ENCODE measurements at places on chromosomes 12 and 14.

DNA sequence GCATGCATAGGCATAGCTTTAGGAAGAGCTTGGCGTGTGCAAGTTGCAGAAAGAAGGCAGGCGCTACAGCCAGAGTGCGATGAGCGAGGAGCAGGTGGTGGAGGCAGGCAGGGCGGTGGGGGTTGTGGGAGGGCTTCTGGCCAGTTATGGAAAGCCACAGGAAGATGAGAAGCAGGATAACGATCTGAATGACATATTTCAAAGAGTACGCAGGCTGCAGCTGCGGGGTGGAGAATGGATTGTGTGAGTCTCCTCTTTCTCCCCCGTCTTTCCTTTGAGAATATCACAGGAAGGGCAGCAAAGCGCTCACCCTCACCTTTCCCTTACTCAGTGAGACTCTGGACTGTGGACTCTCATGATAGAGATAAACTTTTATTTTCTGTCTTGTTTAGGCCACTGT, 48.7 kb upstream of the PLXNC1 start:
- no peak for DNase-seq

DNA sequence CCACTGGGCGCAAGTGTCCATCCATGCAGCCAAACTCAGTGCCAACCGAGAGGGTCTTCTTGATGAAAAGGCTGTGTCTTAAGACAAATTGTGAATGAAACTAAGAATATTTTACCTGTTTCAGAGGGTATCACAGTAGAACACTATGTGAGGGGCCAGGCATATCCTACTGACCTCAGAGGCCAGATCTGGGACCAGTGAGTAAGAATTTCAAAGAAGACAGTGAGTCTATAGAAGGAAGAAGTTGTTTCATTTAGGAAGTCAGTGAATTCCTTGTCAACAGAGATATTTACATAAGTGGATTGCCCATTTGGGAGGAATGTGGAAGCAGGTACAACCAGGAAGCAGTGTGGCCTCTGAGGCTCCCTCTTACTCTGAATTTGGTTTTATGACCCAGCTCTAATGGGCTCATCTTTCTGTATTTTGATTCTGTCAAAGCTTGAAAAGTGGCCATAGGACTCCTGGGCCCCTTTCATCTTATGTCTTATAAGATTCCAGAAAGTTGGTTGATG, 137.4 kb downstream of the ZNF664 start:
- DNase-seq, result no peak

- no peak for DNase-seq
Measured at GRCh38 chr12:109588461-109589239, 15.1 kb downstream of the MVK start.

DNA sequence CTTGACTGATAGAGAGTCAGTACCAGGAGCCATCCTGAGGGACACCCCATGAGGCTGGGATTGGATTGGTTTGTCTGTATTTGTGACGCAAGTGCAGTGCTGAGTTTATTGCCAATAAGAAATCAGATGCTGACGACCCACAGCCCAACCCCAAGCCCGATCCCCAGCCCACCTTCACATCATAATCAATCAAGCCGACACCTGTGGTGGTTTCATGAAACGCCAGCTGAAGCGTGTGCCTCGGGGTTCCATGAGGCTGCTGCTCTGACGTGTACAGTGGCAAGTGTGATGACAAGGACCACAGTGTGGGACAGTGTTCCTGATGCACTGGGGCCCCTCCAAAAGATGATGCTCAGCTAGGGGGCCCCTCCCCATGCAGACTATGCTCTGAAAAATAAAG, 62.1 kb upstream of the C14orf180 start:
- no peak for DNase-seq

GRCh38 chr12:53550595-53550994, 43.3 kb upstream of the NPFF start:
- peak; percentile 47 for DNase-seq

GRCh38 chr12:27244689-27245488, 803 bp downstream of the STK38L start:
- no peak for DNase-seq

- DNase-seq, result no peak
Measured at GRCh38 chr14:97065305-97066067, 268.3 kb downstream of the VRK1 start.

DNA sequence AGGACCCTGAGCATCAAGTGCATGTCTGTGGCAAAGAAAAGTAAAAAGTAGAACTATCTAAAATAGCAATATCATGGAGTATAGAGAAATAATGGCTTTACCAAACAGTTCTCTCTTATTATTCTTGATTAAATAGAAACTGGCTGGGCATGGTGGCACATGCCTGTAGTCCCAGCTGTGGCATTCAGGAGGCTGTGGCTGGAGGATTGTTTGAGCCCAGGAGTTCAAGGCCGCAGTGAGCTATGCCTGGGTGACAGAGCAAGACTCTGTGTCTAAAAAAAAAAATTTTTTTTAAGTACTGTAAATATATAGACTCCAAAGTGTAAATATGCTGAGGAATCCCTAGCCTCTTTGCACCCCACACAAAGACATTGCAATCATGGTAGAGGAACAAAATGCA, 121.9 kb downstream of the KITLG start:
- no peak for DNase-seq

DNA sequence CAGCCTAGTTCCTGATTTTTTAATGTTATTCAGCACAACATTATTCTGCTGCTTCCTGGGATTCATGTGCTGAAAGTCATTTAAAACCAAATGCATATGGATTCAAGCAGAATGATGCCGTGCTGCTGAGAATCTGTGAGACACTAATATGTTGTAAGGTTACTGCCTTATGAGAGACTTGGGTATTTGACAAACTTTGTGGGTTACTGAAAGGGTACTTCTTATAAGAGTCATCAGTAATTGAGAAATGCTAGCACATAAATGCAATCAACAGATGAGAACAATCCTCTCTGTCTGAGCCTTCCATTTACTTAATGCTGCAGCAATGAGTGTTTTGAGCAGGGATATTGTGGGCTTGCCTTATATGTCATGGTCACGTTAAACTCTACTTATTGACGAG, 175.7 kb downstream of the NPAS3 start:
- peak; percentile 40 for DNase-seq

- DNase-seq, result no peak
Measured at GRCh38 chr12:22904485-22904884, 279.5 kb downstream of the ETNK1 start.

DNA sequence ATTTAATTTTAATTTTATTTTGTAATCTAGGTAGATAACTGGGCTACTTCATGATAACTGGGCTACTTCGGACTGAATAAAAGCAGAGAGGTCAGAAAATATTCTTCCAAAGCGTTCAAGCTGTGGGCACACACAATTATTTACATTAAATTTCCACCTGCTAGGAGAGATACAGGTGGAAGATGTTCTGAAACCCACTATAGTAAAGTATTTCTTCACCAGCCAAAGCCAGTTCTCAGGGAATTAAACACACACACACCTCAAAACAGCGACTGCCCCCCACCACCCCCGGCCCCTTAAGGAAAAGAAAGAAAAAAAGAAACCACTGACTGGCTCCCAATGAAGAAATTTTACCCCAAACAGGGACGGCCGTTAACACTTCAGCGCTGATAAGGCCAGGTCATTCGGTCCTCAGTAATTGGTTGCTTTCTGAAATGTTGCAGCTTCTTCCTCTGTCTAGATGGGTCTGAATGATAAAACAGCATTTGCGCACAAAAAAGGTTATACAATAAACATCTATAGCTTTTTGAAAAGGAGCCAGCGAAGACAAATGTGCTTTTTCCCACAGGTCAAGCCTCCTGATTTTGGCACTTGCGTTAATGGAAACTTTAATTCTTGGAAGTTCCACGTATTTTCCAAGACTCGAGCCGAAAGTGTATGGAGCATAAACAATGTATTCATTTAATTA, 771 bp upstream of the KCNJ8 start:
- DNase-seq, result no peak

GRCh38 chr14:70077720-70078119, 111.0 kb downstream of the SLC8A3 start:
- no peak for DNase-seq

GRCh38 chr12:68579254-68579653, 31.4 kb upstream of the RAP1B start:
- no peak for DNase-seq

GRCh38 chr12:7265251-7265650, 38.6 kb upstream of the ACSM4 start:
- no peak for DNase-seq

GRCh38 chr14:63157195-63157594, 47.0 kb upstream of the RHOJ start:
- no peak for DNase-seq

DNA sequence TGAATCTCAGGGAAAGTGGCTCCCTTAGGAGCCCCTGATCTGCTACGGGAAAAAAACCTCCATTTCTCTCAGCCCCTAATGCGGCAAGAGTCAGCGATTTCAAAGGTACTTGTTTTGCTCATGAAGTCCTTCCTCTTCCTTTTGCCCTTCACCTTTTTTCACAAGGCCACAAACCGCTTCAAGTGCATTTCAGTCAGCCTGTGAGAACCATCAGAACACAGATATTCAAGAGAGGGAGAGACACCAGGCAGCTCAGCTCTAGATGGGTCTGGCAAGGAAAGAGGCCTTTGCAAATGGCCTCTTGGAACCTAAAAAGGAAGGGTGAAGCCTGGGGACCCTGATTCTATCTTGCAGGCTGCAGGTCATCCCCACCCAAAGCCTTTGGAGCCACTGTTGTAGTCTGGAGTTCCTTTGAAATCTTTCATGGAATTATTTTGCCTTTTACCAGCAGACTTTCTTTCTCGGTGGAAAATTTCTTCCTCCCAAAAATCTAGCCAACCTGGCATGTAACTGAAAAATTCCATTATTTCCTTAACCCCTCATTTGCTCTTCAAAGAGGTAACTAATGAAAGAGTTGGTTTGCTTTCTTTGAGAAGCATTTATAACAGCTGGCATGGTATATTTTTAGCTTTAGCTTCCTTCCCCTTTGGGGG, 145.0 kb downstream of the SAMD4A start:
- no peak for DNase-seq

DNA sequence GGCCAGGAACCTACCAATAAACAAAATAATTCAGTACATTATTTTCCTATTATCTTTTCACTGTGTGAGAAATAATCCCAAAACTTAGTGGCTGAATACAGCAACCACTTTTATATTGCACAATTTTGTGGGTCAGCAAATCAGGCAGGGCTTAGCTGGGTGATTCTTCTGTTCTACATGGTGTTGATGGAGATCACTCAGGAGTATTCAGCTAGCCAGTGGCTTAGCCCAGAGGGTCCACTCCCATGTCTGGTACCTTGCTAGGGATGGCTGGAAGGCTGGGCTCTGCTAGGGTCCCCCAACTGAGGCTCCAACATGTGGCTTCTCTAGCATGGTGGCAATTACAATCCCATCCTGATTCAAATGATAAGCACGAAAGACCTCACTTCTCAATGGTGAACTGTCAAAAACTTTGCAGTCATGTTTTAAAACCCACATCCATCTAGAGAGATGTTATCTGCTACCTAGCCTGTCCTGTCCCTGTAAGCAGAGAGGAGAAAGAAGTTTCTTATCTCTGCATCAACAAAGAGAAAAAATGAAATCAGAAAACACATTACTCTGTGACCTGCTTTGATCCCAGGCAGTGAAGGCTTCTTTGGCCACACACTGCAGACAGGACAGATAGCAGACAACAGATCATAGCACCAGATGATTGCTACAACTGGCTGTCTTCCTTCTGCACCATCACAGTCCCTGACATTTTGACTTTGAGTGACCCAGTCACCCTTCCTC, 51.0 kb upstream of the MYL2 start:
- no peak for DNase-seq
